Hepatocyte (in vitro differentiated cells): ENCODE measurements at places on chromosomes 7 and 10.

DNA sequence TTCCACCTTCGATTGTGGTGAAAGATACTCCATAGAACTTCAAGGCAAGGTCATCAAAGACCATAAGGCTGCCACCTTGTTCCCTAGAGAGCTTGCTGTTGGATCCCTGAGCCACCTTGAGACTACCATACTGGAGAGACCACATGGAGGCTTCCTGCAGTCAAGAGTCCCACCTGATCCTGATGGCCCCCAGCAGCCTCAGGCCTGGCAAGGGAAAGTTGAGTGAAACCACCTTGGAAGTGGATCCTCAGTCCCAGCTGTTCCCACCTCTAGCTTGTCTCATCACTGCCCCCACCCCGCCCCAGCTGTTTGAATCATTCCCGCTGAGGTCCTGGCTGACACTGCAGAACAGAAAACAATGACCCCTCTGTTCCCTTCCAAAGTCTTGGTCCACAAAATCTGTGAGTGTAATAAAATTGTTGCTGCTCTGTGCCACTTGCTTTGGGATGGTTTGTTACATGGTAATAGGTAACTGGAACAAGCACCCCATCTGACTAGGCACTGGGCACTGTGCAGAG, 32.0 kb downstream of the PRLHR start:
- no peak for DNase-seq

GRCh38 chr10:128712661-128713400, 586.6 kb upstream of the MKI67 start:
- DNase-seq = no peak

DNA sequence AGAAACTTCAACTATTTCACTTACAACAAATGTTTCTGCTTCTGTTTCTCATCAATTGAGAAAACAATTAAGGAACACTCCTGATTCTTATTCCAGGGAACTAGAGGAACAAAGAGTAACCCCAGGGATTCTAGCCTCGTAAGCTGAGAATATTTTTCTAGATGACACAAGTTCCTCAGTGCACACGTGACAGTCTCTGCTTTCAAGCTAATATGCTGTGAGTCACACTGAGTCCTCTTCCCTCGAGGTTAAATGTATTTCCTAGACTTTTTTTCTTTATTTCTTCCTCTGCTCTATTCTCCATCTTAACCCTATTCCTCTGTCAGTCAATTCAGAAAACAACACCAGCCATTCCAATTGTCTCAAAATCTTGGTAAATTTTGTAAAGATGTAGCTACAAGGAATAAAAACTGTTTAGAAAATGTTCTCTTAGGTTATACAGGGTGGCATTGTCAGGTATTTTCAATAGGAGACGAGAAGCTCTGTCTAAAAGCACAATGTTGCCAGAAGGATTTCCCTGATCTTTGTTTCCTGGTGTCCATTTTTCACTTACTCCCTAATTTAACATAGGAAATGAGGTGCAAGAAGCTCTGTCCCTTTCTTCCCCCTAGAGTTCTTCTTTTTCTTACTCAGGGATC, 5.8 kb upstream of the C1GALT1 start:
- DNase-seq = peak; percentile 79

DNA sequence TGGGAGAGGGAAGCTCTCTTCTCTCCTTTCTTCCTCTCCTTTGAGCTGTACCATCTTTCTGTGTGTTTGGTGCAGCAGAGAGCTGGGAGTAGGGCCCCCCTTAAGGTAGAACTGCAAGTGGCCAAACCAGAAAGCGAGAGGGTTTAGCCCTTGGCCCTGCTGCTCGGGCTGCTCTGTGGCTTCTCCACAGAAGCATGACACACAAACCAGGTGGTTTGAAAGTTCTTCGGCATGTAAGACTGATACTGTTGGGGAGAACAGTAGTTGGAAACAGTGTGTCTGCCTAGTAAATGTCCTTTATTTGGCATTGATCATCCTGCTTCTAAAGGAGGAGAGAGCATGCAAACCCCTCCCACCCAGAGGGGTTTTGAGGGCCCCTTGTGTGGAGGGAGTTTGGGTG, 277.8 kb downstream of the CELF2 start:
- DNase-seq = no peak

- DNase-seq = peak; percentile 26
These were observed 2.1 kb downstream of the ENTPD7 start for GRCh38 chr10:99661377-99661763.

- DNase-seq = no peak
These were observed 25.8 kb upstream of the BET1 start for GRCh38 chr7:94029976-94030375.

- DNase-seq = no peak
These were observed 241.6 kb downstream of the NSUN6 start for GRCh38 chr10:18409599-18410397.
